ENCODE measurements at places on chromosomes 16 and 17.

GRCh38 chr17:14772776-14773175 is 471.9 kb downstream of the HS3ST3B1 start:
- DNase-seq: no peak

DNA sequence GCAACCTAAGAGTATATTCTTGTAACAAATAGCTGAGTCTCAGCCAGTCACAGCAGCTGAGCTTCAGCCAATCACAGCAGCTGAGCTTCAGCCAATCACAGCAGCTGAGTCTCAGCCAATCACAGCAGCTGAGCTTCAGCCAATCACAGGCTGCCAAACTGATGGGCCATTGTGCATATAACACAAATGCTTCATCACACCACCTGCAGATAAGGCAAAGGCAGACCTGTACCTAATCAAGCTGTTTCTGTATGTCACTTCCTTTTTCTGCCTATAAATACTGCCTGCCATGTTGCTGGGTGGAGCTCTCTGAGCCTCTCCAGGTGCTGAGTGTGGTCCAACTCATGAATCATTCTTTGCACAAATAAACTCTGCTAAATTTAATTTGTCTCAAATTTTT is 19.9 kb downstream of the MYH13 start:
- DNase-seq: no peak

DNA sequence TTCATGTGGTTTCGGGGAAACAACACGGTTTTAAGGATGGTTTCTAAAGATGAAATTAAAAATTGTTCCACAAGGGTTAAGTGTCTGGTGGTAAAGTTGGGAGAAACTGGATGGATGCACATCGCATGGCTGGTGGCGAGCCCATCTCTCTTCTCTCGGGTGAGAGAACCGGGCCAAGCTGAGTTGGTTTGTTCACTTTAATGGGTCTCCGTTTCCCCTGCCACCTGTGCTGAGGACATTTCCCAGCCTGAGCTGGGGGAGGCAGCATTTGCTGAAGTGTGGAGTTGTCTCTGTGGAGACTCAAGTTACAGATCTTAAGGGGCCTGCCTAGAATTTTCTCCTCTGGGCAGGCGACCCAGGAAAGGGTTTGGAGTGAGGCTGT is 7.9 kb downstream of the FUS start:
- DNase-seq: no peak

- DNase-seq: no peak
These were observed 475.1 kb upstream of the RBFOX1 start for GRCh38 chr16:6857575-6857974.

- DNase-seq: no peak
These were observed 89.0 kb downstream of the SALL1 start for GRCh38 chr16:51062039-51062438.

DNA sequence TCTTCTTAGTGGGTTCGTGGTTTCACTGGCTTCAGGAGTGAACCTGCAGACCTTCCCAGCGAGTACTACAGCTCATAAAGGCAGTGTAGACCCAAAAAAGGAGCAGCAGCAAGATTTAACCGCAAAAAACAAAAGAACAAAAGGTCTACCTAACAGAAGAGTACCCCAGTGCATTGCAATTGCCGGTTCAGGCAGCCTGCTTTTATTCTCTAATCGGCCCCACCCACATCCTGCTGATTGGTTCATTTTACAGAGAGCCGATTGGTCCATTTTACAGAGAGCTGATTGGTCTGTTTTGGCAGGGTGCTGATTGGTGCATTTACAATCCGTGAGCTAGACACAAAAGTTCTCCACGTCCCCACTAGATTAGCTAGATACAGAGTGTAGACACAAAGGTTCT is 2.0 kb upstream of the ARRB2 start:
- peak; percentile 38 for DNase-seq

- DNase-seq: no peak
These were observed 82.6 kb downstream of the HIC1 start for GRCh38 chr17:2137342-2138098.

GRCh38 chr16:70438585-70438968 is 323 bp downstream of the ST3GAL2 start:
- DNase-seq: no peak

GRCh38 chr17:71709946-71710345 is 410.9 kb upstream of the SOX9 start:
- DNase-seq: no peak
